ENCODE measurements at places on chromosomes 12 and 14.

DNA sequence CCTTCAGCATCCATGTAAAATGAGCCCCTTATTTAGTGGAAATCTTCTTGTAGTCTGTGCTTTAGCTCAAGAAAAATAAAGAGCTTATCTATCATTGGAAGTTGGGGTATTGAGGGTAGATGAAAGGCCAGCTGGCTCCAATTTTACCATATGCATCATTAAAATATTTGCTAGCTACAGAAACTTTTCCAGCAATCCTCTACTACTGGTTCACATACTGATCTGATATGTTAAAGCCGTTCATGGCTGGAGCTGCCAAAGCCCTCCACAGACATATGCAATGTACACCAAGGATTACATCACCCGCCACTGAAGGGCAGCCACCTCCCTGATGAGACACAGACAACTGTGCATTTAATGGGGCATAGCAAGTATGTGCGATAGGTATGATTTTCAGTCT lies 1205.3 kb downstream of the GALC start:
- no peak for DNase-seq

- DNase-seq: no peak
Measured at GRCh38 chr14:66237741-66238140, 248.4 kb upstream of the CCDC196 start.

GRCh38 chr12:108525681-108526080 lies 10.6 kb downstream of the FICD start:
- DNase-seq: no peak

DNA sequence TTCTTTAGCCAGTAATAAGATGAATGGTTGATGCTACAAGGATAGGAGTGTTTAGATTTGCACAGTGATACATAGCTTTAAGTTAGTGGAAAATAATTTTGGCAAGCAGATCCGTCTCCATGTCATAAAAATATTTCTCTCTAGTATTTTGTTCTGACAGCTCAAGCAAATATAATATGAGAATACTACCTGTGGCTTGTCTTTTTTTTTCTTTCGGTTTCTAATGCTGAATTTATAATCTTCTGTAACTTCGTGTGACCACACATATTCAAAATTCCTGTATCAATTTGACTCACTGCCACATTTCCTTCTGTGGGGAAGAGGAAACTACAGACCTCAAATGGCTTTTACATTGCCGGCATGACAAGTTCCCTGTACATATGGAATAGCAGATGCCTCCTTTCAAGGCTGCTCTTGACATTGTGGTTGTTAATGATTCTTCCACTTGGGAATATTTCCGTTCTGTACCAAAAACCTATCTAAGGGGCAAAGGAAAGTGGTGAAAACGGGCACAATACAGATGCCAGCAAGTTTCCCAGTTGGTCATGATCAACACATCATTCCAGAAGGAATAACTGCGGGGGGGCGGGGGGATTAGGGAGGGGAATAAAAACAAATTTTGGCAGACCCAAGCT lies 103.6 kb upstream of the CCDC91 start:
- DNase-seq: no peak

DNA sequence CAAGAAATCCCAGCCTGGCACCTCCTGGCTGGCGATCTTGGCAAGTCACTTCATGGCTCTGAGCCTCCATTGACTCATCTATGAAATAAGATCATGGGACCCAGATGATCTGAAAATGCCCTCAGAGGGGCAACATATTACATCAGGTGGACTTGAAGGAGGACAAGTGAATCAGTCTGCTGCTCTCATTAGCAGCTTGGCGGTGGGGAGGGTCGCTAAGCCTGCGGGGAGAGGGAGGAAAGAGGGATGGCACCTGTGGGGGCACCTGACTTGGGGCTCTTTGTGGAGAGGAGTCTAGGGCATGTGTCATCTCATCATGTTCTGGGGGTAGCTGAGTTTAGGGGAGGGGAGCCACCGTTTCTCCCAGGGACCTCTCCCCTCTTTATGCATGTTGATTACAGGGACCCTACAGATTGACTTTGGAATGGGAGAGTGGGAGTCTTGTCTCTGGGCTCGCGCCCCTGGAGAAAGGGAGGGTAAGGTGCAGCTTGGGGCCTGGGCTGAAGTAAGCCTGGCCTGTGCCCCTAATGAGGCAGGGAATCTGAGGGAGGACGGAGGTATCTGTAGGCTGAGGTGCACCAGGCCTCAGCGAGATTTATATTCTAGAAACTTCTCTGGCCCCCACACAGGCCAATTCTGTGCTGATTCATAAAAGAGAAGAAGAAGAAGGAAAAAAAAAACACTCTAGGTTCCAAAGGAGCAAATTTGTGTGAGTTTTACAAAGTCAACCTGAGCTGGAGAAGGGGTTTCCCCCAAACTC lies 29.3 kb upstream of the BATF start:
- DNase-seq: no peak

- DNase-seq: no peak
Measured at GRCh38 chr12:29223426-29223825, 74.3 kb downstream of the FAR2 start.

- no peak for DNase-seq
Measured at GRCh38 chr12:102095677-102096263, 24.1 kb downstream of the NUP37 start.

DNA sequence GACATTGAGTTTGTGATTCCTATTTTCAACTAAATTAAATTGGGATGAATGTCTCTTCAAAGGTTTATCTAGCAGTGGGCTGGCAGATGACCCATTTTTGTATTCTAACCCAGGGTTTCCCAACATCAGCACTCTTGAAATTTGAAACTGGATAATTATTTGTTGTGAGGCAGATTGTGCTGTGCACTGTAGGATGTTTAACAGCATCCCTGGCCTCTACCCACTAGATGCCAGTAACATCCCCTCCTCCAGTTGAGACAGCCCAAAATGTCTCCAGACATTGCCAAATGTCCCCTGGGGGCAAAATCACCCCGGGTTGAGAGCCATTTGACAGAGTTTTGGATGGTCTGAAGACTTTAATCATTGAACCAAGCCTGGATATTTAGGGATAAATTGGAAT lies 11.1 kb downstream of the DAAM1 start:
- DNase-seq: no peak

Measured in activated T-cell treated with anti-CD3 and anti-CD28 coated beads for 48 hours (primary cell).